Lower lobe of right lung (tissue), 2 donors: ENCODE measurements at places on chromosomes 5 and 9.

DNA sequence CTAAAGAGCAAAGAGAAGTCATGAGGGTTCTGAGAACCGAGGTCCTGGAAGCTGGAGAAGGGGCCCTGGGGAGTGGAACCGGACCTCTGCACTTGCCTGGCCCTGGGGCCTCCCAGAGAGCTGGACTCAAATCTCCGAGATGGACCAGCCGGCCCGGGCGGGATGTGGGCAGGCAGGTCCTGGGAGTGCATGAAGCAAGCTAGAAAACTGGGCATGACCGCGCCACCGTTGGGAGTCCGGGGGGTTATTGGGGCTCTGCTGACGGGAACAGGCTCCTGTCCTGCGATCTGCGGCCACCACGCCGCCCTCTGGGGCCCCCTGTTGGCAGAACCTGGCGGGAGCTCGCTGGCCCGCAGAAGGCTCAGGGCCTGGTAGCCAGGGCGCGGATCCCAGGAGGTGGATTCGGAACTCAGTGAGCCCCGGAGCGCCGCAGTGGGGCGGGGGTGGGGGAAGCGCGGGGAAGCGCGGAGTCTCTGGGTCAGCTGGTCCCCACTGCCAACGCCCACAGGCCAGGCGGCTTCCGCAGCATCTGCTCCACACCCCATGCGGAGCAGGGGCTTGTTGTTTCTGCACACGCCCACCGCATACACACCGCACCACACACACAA lies 150.6 kb downstream of the ERCC6L2 start:
- DNase-seq, result no peak

- DNase-seq, result no peak
Measured at GRCh38 chr9:12272471-12273120, 420.6 kb upstream of the TYRP1 start.

DNA sequence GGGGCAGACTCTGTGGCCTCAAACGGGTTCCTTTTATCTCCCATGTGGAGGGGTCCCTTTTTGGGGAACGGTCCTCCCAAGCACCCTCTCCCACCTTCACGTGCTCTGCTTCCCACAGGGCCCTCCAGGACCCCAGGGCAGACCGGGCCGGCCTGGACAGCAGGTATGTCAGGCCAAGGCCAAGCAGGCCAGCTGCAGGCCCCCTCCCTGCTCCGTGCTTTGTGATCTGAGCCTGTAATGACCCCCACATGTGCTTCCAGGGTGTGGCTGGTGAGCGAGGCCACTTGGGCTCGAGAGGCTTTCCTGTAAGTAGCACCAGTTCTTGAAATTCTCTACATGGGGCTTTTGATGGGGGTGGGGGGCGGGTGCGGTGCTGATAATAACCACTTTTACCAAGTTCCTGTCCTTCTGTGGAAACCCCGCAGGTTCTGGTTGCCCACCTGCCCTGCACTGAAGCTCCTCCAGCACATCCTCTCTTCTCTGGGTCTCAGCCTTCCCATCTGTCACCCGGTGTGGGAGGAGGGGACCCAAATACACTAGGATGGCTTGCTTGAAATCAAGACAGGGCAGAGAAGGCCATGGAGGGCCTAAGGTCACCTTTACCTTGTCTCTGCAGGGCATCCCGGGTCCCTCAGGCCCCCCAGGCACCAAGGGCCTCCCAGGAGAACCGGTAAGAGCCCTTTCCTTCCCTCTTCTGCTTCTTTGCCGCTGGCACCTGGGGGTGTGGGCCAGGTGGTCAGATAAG lies 57.9 kb upstream of the ORM1 start:
- no peak for DNase-seq

- DNase-seq, result no peak
Measured at GRCh38 chr5:170509348-170509660, 5.5 kb downstream of the KCNIP1 start.
